ENCODE measurements at places on chromosomes 7 and 10.
A peak's percentile ranks its signal among the peaks of the same experiment; 100 is the strongest.

DNA sequence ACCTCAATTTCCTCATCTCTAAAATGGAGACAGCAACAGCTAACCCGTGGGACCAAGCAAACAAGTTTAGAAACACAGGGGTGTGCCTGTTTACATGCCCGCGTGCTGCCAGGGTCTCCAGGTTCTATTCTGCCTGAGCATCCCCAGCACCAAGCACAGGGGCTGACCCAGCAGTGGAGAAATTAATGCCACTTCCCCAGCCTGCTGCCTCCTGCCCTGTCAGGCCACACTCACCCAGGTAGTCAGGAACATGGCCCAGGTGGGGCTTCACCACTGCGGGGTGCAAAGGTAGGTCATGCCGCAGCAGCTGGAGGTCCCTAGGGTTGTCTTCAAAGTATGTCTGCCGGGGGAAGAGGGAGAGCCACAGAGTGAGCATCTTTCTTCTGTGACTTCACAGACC, 5.8 kb downstream of the DDX56 start:
- DNase-seq: no peak

GRCh38 chr10:5594271-5595049, 69.7 kb downstream of the CALML3 start:
- peak; percentile 44 for DNase-seq

DNA sequence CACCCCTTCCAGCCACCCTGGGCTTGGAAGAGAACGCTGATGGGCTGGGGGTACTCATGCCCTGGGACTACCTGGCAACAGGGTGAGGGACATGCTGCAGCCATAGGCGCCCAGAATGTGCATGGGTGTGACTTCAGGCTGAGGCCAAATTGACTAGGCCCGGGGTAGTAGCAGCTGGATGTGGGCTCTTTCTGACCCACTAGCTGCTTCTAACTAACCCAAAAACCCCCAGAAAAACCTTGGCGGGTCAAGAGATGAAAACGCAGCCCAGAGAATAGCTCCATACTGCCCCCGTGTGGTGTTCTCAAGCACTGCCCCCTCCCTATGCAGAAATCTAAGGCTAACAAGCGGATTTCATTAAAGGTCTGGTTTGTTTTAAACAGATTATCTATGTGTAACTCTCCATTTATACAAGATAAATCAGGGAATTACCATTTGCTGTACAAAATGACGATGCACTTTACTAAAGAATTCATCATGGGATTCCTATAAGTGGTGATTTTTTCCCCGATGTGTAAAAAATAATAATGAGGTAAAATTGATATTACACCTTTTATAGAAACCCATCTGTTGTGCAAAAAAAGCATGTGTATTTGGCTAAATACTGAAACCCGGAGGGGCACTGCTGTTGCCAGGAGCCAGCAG, 4.2 kb downstream of the SMARCD3 start:
- peak; percentile 64 for DNase-seq

DNA sequence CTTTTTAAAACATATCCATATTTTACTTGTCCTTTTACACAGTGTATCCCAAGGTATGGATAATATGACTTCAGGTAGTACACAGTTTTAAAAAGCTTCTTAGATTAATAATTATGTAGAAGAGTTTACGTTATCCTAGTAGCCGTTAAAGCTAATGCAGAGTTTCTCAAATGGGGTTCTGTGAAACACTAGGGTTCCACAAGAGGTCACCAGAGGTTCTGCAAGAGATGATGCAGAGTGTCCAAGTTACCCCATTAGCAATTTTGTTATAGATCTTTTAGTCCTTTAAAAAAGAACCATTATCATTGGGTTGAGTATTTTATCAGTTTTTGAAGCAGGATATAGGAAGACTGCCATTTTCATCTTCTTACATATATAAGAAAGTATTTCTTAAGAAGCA, 298.9 kb upstream of the HPS1 start:
- DNase-seq: no peak

GRCh38 chr7:157737151-157738065, 400.6 kb downstream of the DNAJB6 start:
- no peak for DNase-seq
